Kidney (tissue), 22 donors: ENCODE measurements at places on chromosomes 13 and 19. TPM values are rescaled to one million over a fixed set of nuclear protein-coding genes. Genes with fewer than 3 reads are reported as not detected.
A peak's percentile ranks its signal among the peaks of the same experiment; 100 is the strongest.

GRCh38 chr19:1284979-1285736, 515 bp upstream of the EFNA2 start:
- DNase-seq, result no peak

DNA sequence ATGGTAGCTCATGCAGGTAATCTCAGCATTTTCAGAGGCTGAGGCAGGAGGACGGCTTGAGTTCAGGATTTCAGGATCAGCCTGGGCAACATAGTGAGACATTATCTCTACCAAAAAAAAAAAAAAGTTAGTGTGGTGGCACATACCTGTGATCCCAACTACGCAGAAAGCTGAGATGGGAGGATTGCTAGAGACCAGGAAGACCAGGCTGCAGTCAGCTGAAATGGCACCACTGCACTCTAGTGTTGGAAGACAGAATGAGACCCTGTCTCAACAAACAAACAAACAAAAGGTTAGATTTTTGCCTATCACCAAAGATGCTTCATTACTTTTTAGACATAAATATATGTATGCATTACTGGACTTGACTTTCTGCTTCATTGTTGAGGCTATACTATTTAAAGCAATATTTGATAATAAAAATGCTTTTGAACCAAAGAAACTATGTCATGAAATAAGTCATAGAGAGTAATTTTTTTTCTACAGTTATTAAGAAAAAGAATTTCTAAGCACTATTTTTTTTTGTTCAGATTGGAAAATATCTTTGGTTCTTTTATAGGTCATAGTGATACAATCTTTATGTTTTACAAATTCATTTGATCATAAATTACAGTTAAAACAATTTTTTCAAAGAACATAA, 1180.1 kb upstream of the ATXN8OS start:
- DNase-seq, result peak; percentile 33

Gene KCNN1
- total RNA-seq, result 0.19 TPM

Gene ZNF433
- 13.6 TPM for total RNA-seq
